ENCODE measurements at places on chromosomes 6 and 20. TPM values are rescaled to one million over a fixed set of nuclear protein-coding genes. Genes with fewer than 3 reads are reported as not detected.
A peak's percentile ranks its signal among the peaks of the same experiment; 100 is the strongest.

GRCh38 chr6:110097443-110097842, 82.0 kb downstream of the WASF1 start:
- peak overlapping the region; percentile 32 for H3K27ac ChIP-seq
- peaks cover 7% of the 10 kb centered on the region for H3K36me3 ChIP-seq
- no peak overlapping the region for H3K4me3 ChIP-seq

The BMP5 gene
- not detected for total RNA-seq

The ENPP3 gene
- not detected for total RNA-seq

The ALDH5A1 gene
- total RNA-seq: 0.82 TPM

The DNMT3B gene
- total RNA-seq: 1.2 TPM

The KCNG1 gene
- 4.4 TPM for total RNA-seq

GRCh38 chr6:52610011-52610410, 33.2 kb upstream of the TRAM2 start:
- H3K27me3 ChIP-seq: no peaks in the 10 kb centered on the region
- H3K27ac ChIP-seq: peak overlapping the region; percentile 97
- peaks cover 16% of the 10 kb centered on the region for H3K36me3 ChIP-seq
- H3K4me1 ChIP-seq: peaks cover 70% of the 10 kb centered on the region
- H3K4me3 ChIP-seq: no peak overlapping the region

DNA sequence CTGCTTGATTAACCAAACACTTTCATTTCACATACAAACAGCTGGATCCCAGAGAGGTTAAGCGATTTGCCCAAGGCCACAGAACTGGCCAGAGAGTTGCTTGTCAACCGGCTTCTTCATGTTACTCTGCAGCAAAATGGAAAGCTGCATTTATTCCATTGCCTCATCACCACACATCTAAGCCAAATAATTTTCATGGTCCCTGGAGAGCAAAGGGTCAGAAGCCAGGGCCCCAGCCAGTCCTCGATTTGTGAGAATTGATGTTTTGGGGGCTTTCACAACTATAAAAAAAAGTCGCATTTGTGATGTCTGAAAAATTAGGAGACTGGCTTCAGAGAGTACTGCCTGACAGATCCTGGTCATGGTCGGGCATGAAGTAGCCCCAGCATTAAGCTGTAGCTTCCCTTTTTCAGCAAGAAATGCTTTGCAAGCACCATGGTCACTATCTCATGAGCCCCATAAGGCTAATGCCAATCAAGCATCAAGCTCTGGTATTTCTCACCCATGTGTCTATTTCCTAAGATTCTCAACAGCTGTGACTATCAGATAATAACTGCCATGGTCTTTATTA, 95.8 kb downstream of the BANF2 start:
- no peak overlapping the region for H3K4me3 ChIP-seq
- peaks cover 14% of the 10 kb centered on the region for H3K27me3 ChIP-seq
- DNase-seq: no peak
- no peaks in the 10 kb centered on the region for H3K36me3 ChIP-seq
- peaks cover 5% of the 10 kb centered on the region for H3K4me1 ChIP-seq

The SPATA25 gene
- not detected for total RNA-seq

The LY6G6F gene
- not detected for total RNA-seq

The DUSP15 gene
- total RNA-seq: not detected

The IPCEF1 gene
- not detected for total RNA-seq

The CGAS gene
- total RNA-seq: 4.6 TPM

DNA sequence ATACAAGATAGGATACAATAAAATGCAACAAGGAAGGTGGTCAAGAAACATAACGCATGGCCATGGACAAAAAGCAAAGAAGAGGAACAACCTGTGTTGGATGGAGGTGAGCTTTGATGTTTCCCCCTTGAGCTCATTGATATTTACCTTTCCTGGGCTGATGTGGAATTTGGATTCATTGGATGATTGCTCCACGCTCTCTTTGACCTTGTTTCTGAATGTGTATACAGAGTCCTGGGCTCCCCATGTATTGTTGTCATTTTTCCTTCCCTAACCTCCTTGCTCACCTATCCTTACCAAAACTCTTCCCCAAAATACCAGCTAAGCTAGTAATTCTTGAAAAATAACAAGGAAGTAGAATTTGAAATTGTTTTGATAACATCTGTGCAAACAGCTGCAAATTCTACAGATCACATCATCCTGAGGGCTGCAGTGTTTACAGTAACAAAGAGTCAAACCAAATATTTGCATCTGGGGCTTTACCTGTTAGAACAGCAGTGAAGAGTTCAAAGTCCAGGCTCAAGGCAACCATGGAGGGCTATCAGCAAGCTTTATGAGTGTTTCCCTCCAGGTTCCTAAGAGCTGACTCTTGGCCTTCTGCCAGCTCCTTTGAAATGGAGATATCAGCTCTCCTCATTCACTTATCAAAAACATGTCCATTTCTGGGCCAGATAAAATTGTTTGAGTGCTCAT, 214.3 kb upstream of the MARCKS start:
- H3K4me1 ChIP-seq: peaks cover 41% of the 10 kb centered on the region
- no peak for DNase-seq
- peak overlapping the region; percentile 9 for H3K27ac ChIP-seq
- H3K27me3 ChIP-seq: peaks cover 5% of the 10 kb centered on the region
- no peak overlapping the region for H3K4me3 ChIP-seq

- H3K36me3 ChIP-seq: peaks cover 37% of the 10 kb centered on the region
- H3K4me3 ChIP-seq: peak overlapping the region; percentile 98
- no peak for DNase-seq
These were observed 795 bp downstream of the MMP24OS start for GRCh38 chr20:35277127-35277526.

- H3K36me3 ChIP-seq: peaks cover 23% of the 10 kb centered on the region
- H3K27ac ChIP-seq: no peak overlapping the region
- H3K4me3 ChIP-seq: no peak overlapping the region
These were observed 42.4 kb downstream of the RBL1 start for GRCh38 chr20:37053230-37053950.

- H3K36me3 ChIP-seq: no peaks in the 10 kb centered on the region
- H3K27ac ChIP-seq: peak overlapping the region; percentile 96
- peak overlapping the region; percentile 70 for H3K4me3 ChIP-seq
- DNase-seq: peak; percentile 71
- no peaks in the 10 kb centered on the region for H3K27me3 ChIP-seq
These were observed 272.3 kb downstream of the KHDC1L start for GRCh38 chr6:72952808-72953630.

DNA sequence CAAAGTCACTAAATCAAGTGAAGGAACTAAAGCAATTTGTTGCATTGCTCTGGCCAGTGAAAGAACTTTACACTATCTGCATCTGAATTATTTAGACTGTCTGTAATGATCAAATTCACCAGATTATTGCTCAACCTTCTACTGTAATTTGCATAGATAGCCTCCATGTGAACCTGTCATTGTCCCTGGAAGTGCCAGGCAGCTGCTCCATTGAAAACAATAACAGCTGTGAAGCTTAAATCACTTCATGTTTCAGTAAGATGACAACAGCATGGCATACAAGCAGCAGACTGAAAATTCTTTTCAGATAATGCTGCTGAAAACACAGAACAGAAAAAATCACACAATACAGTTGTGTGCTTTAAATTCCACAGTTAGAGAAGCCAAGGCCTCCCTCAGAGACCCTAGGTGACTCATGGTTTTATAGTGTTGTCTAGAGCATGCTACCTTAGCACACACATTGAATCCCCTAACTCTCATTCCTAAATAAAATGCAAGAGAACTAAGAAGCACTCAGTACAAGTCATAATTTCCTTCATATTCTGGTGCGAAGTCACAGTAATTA, 248.9 kb downstream of the TPBG start:
- H3K4me3 ChIP-seq: no peak overlapping the region
- no peaks in the 10 kb centered on the region for H3K36me3 ChIP-seq
- H3K27me3 ChIP-seq: peaks cover 12% of the 10 kb centered on the region
- DNase-seq: no peak

- H3K4me3 ChIP-seq: no peak overlapping the region
- no peak overlapping the region for H3K27ac ChIP-seq
- H3K36me3 ChIP-seq: no peaks in the 10 kb centered on the region
- H3K4me1 ChIP-seq: peaks cover 11% of the 10 kb centered on the region
- no peak for DNase-seq
These were observed 272.9 kb upstream of the KCNQ5 start for GRCh38 chr6:72348926-72349325.

- H3K27ac ChIP-seq: no peak overlapping the region
- DNase-seq: no peak
- H3K4me3 ChIP-seq: no peak overlapping the region
- peaks cover 5% of the 10 kb centered on the region for H3K36me3 ChIP-seq
These were observed 3.8 kb upstream of the APCDD1L start for GRCh38 chr20:58518896-58519593.

The TRIM38 gene
- 6.0 TPM for total RNA-seq

DNA sequence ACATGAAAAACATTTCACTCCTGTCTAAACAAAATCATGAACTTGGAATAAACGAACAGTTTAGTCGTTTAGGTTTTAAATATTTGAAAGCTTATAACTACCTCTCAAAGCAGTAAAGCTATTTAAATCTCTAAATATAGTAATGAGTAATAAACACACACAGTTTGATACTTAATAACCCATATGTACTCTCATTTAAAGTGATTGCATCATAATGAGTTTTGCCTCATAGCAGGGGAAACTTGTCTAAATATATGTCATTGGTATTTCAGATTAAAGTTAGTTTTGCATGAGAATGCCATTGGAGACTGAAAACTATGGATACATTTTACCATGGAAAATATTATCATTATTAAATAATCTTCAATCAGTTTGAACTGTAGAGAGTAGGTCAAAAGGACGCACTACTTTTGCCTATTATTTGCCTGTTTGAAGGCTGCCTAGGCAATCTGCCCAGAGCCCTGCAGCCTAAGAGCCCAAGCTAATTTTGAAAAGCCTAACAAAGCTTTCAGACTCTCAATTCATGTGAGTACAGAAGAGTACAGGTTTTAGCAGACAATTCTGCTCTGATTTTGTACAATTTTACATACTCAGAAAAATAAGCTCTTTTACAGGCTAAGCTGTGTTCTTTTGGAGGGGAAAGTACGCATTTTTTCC, 632.8 kb downstream of the HACE1 start:
- DNase-seq: no peak
- H3K27me3 ChIP-seq: no peaks in the 10 kb centered on the region
- no peak overlapping the region for H3K27ac ChIP-seq

The IRF4 gene
- total RNA-seq: not detected

- no peaks in the 10 kb centered on the region for H3K36me3 ChIP-seq
- no peaks in the 10 kb centered on the region for H3K27me3 ChIP-seq
- peaks cover 7% of the 10 kb centered on the region for H3K4me1 ChIP-seq
- no peak overlapping the region for H3K27ac ChIP-seq
These were observed 87.4 kb upstream of the JAG1 start for GRCh38 chr20:10761232-10761631.

GRCh38 chr20:20553541-20553940, 158.9 kb downstream of the RALGAPA2 start:
- H3K4me1 ChIP-seq: peaks cover 16% of the 10 kb centered on the region
- H3K27me3 ChIP-seq: peaks cover 4% of the 10 kb centered on the region
- H3K27ac ChIP-seq: no peak overlapping the region
- no peak for DNase-seq
- H3K36me3 ChIP-seq: no peaks in the 10 kb centered on the region

DNA sequence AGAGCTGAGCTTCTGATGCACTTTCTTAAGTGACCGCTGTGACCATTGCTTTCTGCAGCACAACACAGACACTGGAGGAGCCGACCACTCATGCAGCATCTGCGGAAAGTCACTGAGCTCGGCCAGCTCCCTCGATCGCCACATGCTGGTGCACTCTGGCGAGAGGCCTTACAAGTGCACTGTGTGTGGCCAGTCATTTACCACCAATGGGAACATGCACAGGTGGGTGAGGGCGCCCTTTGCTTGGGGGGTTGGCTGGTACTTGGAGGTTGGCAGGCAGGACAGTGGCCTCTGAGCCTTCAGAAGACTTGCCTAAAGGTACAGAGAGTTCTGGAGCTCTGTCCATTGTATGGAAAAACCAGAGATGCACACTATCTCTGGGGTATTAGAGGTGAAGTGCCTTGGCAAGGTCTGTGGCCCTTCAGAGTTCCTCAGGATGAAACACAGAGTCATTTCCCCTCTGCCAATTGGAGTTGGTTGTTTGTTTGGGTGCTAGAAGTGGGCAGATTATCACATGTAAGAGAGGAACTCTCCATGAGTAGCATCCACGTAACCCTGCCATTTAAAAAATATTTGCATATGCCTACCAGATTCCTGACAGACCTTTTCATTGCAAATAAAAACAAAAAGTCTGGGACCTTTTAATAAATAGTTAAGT, 81.5 kb downstream of the RREB1 start:
- no peak overlapping the region for H3K27ac ChIP-seq
- H3K4me1 ChIP-seq: peaks cover 9% of the 10 kb centered on the region
- peaks cover 41% of the 10 kb centered on the region for H3K36me3 ChIP-seq
- DNase-seq: no peak
- no peak overlapping the region for H3K4me3 ChIP-seq
- peaks cover 5% of the 10 kb centered on the region for H3K27me3 ChIP-seq

DNA sequence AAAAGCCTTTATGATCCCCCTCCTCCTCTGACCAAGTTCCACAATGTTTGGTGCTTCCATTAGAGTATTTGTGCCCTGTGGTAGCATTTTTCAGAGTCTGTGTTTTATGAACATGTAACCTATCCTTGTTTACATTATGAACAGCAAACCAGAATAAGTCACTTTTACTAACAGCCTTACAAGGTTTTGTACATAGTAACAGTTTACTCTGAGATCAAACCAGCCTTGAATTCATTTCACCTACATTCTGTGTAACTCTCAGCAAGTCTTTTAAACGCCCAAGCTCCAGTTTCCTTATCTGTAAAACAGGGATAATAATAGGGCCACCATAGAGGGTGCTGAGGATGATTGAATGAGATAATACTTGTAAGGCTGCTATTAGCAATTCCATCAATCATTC, 175.0 kb downstream of the PHACTR1 start:
- no peak overlapping the region for H3K4me3 ChIP-seq
- peaks cover 7% of the 10 kb centered on the region for H3K27me3 ChIP-seq
- H3K36me3 ChIP-seq: peaks cover 12% of the 10 kb centered on the region

DNA sequence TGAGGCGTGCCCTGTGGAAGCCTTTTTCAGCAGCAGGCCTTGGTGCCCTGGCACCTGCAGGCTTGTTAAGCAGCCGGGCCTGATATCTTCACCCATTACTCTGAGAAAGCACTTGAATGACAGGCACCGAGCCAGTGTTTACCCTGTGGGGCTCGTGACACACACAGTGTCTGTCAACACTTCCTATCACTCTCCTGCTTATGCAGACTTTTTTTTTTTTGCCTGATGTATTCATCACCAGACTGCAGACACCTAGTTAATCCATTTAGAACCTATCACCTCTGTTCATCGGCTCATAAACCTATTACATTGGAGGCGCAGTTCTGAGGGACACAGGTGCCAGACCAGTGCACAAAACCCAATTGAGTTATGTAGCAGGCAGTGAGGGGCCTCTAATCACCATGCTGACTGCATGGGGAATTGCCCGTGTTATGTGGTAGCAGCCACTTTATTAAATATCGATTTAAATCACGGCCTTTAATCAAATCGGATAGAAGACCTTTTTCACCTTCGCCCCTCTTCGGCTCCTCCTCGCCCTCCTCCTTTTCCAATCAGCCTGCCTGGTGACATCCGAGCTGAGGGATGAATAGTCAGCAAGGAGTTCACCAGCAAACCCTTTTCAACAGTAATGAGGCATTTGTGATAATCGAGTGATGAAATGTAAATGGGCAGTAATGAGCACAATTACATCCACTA, 962.9 kb upstream of the SLC35B3 start:
- no peaks in the 10 kb centered on the region for H3K36me3 ChIP-seq
- no peak overlapping the region for H3K4me3 ChIP-seq
- H3K27me3 ChIP-seq: no peaks in the 10 kb centered on the region
- no peak for DNase-seq
- H3K27ac ChIP-seq: no peak overlapping the region
- H3K4me1 ChIP-seq: peaks cover 25% of the 10 kb centered on the region

The TMEM74B gene
- not detected for total RNA-seq

Measured in HFFc6 (cell line).